Right forelimb (tissue), 1 donor: ENCODE measurements at places on chromosomes 7 and 10.

DNA sequence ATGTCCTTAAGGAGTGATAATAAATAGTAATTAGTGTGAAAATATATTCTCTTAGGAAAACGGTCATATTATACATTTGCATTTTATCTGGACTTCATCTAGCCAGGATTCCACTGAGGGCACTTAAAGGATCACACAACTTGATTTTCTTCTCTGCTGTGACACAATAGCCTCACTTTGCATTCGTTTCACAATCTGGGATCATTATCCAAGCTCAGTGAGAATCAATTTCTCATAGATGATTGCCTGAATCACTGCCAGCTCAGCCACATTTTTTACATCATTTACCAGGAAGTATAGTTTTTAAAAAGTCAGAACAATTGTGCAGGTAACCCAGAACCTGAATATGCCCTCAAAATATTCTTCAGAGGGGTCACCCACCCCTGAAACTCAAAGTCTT, 68.9 kb downstream of the PTPRZ1 start:
- no peak for DNase-seq

DNA sequence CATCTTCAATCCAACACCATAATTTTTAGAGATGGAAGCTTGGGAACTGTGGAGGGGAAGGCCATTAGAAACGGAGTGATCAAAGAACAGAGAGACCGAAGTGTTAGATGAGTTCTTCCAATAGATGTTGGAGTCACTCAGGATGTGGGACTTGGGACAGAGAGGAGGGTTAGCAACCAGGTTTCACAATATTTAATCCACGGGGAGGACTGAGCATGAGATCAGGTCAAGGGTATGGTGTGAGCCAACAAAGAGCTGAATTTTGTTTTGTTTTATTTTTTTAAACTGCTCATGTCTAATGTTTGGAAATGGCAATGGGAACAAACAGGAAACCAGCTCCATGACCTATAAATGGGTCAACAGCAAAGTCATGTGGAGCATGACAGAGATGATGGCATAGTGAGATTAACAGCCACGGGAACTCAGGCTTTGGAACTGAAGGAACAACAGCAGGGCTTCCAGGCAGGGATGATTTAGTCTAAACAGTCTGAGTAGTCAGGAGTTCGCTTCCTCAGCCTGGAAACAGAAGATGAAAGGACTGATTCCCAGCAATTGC, 38.9 kb upstream of the AMPH start:
- no peak for DNase-seq

- no peak for DNase-seq
These were observed 16.1 kb upstream of the TRPV6 start for GRCh38 chr7:142901426-142902259.

DNA sequence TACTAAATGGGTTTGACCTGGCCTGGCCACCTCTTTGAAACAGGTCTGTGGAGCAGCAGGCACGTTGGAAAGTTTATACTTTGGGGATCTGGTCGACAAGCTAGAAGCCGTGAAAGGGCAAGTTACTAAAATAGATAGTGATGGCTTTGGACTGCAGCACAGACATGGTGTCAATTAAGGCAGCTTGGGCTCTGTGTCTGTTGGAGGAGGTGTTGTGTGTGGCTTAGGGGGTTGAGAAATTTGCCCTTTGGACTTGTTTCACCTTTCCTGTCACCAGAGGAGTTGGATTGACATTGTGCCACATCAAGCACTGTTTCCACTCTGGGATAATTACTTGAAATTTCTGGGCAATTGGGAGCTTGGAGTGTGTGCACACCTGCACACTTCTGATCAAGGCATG, 251.8 kb upstream of the MKI67 start:
- peak; percentile 20 for DNase-seq

DNA sequence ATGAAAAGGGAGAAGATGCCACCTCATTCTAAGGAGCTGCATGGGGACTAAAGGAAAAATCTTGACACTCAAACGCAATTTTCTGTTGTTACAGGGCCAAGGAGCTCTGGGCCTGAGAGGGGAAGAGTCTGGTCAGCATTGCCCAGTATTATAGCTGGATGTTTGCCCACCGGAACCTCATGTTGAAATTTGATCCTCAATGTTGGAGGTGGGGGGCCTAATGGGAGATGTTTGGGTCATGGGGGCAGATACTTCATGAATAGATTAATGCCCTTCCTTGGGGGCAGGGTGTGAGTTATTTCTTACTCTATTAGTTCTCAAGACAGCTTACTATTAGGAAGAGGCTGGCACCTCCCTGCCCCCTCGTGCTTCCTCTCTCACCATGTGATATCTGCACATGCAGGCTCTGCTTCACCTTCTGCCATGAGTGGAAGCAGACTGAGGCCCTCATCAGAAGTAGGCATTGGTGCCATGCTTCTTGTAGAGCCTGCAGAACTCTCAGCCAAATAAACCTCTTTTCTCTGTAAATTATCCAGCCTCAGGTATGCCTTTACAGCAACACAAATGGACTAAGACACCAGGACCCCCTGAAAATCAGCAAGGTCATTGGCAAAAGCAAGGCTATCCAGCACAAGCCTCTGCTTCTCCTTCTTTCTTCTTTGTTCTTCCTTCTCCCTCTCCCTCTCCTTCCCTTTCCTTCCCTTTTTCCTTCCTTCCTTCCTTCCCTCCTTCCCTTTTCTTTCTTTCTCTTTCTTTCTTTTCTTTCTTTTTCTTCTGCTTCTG, 15.1 kb downstream of the GCK start:
- peak; percentile 35 for DNase-seq

- DNase-seq: no peak
These were observed 19.2 kb downstream of the ELFN1 start for GRCh38 chr7:1689311-1689710.

DNA sequence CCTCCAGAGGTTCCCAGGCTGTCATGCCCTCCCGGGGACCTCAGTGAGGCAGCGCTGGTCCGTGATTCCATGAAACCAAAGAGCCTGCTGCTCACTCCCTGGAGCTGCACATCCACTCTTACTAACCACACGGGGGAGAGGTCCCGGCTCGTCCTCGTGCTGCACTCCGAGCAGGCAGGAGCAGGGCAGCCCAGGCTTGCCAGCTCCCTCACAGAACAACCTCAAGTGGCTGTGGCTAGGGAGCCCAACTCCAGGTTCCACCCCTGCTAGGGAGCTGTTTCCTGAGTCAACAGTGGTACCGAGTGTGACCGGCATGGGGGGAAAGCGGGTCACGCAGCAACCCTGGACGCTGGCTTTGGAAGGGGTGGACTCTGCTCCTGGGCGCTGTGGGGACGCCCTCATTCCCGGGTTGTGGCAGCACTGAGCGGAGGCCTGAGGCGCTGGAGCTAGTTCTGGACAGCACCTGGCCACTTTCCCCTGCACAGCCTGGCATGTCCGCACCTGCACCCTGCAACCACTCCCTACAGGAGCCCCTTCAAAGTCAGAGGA, 27.9 kb upstream of the PPP2R2D start:
- no peak for DNase-seq

DNA sequence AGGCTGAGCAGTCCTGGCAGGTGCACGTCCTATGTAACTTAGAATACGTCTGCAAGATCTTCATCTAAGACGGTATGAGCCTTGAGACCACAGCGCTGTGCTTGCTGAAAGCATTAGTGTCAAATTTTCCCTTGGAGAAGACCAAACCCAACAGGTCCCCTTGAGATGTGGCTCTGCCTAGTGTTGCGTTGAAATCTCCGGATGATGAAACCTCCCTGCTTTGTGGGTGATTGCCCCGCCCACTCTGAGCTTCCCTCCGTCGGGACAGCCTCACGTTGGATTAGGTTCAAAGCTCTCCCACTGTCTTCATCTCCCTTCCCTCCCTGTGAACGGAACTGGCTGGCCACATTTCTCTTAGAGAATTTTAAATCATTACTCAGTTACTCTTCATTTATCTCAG, 102.0 kb downstream of the ADARB2 start:
- no peak for DNase-seq

- DNase-seq: no peak
These were observed 32.4 kb downstream of the ITIH5 start for GRCh38 chr10:7634142-7634894.

DNA sequence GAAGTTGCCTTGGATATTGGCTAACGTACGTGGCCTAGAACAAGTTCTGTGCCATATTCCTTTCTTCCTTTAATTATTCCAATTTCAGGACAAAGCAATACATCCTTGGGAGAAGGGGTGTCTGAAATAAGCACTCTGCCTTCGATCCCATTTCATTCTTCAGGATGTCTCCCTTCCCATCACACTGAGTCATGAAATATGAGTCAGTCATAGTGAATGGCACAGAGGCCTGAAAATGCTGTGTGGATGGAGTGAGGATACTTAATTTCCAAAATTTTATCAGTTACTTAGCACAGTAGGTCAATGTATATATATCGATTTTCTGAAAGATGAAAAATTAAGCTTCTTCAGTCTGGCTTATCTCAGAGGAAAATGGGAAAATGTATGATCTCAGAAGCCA, 19.5 kb downstream of the EVX1 start:
- DNase-seq: no peak

DNA sequence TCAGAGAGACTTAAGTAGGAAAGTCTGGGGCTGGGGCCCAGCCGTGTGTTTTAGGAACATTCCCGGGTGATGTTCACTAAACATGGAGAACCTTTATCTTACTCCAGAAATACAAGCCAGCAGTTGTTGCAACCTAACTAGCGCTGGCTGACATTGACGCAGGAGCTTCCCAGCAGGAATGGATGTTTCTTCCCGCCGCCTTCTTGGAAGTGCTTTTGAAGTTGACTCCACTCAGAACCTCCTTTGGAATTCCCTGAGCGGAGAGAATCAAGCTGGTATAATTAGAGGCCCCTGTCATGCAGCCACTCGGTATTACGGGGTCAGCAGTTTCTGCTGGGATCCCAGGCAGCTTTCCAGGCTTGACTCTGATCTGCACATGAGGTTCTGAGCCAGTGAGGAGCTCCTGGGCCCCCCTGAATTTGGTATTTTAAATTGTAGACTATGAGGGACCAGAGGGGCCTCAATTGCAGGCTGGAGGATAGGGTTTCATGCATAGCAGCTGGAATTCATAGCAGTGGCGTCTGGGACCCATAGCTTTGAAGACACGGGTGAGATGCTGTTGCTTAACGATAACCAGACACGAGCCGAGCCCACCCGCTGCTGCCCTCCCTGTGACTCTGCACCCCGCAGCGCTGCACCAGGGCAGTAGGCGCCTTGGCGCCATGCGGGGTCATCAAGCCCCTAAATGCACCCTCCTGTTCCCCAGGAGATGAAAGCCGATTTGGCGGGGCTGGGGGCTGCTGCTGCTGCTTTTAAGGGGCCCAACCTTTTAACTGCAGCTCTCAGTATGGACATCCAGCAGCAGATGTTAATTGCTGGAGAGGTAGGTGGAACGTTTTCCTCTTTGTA, 61.8 kb downstream of the EEPD1 start:
- peak; percentile 70 for DNase-seq

DNA sequence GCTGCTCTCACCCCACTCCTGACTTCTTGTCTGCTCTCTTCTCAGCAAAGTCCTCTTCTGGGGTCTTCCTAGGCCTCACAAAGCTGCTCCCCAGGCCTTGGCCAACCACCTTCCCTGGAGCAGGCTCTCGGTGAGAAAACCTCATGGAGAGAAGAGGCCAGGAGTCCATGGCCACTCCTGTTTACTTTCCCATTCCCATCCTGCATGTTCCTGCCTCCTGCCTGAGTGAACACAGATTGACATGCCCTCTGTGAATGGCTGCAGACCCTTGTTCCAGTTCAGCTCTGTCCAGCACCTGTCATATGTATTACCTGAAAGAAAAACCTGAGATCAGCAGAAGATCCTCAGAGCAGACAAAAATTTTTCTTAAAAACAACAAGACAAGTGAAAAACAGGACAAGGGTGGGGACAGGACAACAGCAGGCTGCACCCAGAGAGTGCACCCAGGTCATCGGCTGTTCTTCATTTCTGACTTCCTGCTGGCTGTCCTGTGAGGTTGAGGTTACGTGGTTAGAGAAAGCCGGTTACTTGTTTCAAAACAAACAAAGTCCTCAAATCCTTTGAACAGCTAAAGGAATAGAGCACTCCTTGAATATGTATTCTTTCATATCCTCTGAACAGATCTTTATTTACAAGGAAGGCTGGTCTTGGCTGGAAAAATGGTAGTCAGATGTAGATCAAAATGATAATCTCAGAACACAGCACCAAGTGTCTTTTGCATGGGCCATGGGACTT, 34.0 kb upstream of the DLD start:
- no peak for DNase-seq

DNA sequence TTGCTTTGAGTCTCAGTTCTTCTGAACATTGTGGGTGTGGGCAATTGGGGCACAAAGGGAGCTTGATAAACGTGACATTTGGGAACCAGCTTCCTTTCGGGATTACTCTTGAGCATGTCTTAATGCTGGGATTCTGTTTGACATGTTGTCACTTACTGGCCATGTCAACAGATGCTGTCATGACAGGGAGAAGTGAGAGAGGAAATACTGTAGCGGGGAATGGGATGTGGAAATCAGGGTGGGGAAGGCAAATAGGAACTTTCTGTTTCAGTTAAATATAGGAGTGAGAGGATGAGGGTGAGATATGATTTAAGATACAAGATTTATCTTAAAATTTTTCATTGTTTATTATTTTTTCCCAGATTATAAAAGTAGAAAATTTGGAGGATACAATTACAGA, 83.9 kb downstream of the SEC23IP start:
- DNase-seq: no peak

- DNase-seq: peak; percentile 35
These were observed 13.9 kb downstream of the MYO1G start for GRCh38 chr7:44964831-44965440.

DNA sequence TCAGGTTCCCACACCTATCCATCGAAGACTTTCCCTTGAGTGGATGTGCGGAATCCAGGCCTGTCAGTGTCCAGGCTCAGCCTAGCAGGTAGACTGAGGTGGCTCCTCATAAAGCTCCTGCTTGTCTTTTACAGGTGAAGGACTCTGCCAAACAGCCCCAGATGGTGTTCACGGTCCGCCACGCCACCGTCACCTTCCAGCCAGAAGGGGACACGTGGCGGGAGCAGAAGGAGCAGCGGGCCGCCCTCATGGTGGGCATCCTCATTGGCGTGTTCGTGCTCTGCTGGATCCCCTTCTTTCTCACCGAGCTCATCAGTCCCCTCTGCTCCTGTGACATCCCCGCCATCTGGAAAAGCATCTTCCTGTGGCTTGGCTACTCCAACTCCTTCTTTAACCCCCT, 13.9 kb downstream of the HTR5A start:
- no peak for DNase-seq

DNA sequence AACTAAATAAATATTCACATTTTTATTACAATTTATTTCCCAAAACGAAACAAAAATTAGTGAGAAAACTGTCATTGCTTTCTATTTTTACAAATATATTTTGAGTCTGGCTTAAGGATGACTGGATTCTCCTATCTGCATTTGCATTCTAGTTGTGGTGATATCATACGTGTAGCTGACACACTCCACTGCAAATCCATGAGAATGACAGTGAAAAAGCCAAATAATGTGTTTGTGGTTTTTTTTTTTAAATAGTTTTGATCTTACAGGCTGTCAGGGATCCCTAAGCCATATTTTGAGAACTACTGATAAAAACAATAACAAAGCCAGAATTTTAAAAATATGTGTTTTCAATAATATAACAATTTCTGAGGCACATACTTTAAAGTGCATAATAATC, 5.8 kb upstream of the STAMBPL1 start:
- no peak for DNase-seq

DNA sequence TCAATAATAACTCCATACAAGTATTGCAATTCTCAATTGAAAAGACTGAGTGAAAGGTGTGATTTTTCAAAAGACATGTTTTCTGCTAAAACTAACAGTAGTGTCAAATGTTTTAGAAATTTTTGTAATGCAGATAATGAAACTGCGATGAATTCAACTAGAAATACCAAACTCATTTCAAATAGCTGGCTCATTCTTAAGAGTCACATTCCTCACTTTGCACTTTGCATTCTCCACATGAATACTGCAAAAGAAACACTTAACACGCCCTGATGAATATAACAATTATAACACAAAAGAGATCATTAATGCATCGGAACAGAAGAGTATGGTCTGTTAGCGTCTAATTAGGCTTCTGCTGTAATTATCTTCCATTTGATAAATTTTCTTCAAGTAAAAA, 15.5 kb upstream of the TSPAN12 start:
- DNase-seq: no peak
